Fibroblast of skin of back (primary cell): ENCODE measurements at places on chromosomes 11 and 22.

GRCh38 chr22:38467904-38468442 is at the start of gene KDELR3:
Gene KDELR3 (plus strand): TSS chr22:38468096. CDS start chr22:38468234, 138 bp downstream.
- DNase-seq = peak; percentile 76

- DNase-seq = no peak
Measured at GRCh38 chr22:44217346-44217745, 36.6 kb downstream of the PARVG start.

DNA sequence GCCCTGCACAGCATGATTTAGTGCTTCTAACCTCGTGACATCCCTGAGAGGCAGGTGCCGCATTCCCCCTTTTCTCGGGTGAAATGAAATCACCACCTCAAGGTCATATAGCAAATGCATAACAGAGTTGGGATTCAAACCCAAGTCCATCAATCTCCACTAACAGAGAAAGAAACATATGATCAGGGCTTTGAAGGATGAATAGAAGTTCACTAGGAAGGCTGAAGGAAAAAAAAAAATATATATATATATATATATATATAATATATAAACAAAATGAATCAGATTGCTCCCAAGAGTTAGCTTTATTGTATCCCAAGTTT is 12.1 kb upstream of the ARHGEF17 start:
- no peak for DNase-seq

DNA sequence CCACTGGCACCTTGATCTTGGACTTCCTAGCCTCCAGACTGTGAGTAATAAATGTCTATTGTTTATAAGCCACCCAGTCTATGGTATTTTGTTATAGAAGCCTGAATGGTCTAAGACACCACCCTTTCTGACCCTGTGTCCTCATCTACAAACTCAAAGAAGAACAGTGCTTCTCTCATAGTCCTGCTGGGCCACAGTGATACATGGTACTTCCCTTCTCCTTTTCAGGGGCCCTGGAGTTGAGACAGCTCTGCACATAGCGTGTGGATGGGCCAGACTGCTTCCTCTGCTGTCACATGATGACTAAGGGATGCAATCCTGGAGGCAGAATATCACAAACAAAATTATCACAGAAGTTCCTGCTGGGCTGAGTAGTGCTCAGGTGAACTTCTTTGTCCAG is 5.0 kb downstream of the KCNJ11 start:
- peak; percentile 9 for DNase-seq

DNA sequence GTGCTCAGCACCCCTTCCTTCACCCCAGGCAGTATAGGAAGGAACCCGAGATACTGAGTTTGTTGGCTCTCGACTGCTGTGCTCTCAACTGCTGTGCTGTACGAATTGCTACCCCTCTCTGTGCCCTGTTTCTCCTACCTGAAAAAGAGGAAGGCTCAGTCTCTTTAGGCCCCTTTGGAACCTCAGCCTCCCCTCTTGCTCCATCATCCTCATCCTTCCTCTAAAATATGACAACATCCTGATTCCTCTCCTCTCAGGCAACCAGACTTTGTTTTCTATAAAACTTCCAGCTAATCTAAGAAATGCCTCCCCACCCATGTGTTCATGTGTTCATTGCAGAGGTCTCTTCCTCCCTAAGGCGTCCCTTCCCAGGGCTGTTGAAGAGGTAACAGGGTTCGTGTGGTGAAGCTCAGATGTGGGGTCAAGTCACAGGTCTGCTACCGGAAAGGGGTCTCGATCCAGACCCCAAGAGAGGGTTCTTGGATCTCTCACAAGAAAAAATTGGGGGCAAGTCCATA is 35.5 kb upstream of the CD82 start:
- DNase-seq = no peak
